SW 1271 (cell line): ENCODE measurements at places on chromosomes 2 and 18.

GRCh38 chr2:109472331-109472959 lies 141.3 kb downstream of the SEPTIN10 start:
- DNase-seq = no peak

GRCh38 chr18:64747803-64748202 lies 598.9 kb upstream of the LINC00305 start:
- no peak for DNase-seq

DNA sequence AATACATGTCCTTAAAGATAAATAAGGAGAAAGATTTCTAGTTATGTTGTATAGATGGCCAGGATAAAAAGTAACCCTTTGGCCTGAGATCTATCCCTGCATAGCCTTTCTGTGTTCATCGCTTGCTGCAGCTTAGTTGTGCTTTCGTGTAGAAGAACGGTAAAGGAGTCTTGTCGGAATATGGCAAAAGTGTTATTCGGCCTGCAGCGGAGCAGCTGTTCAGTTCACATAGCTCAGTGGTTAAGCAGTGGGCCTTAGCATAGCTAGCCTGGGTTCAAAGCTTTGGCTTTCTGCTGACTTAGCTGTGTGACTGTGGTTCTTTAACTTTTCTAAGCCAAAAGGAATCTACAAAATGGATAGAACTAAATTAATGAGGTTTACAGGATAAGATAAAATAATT lies 55.4 kb downstream of the MALT1 start:
- no peak for DNase-seq

DNA sequence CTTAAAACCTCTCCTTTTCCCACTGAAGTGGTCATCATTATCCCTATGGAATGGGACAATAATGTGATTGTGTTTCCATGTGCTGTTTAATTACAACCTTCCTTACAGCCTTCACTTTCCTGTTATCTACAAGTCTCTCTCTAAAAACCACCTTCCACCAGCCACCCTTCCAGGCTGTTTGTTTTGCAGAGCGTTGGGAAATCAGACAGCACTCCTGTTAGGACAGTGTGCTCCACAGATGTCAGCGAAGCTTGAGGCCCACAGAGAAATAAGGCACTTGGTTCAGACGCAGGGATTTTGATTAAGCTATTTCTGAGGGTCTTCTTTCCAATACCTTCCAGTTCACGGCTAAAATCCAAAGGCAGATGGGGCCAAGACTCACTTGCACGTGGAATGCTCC lies 32.3 kb upstream of the ASPRV1 start:
- no peak for DNase-seq

DNA sequence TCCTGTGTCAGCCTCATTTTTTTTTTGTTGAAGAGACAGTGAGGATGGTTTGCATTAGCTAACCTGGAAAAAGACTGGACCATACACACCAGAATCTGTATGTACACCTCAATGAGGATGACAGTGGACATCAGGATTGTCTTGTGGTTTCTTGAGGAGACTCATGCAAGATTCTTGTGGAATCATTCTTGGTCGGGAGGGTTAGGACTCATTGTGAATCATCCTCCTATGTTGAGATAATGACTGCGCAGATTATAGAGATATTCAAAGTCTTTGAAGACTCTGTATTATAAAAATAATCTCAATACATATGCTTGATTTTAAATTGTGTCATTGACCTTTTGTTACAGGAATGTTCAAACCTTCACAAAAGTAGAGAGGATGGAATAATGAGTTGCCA lies 49.1 kb upstream of the DOCK10 start:
- peak; percentile 18 for DNase-seq

- DNase-seq = no peak
Measured at GRCh38 chr2:224557610-224558009, 27.6 kb downstream of the CUL3 start.

DNA sequence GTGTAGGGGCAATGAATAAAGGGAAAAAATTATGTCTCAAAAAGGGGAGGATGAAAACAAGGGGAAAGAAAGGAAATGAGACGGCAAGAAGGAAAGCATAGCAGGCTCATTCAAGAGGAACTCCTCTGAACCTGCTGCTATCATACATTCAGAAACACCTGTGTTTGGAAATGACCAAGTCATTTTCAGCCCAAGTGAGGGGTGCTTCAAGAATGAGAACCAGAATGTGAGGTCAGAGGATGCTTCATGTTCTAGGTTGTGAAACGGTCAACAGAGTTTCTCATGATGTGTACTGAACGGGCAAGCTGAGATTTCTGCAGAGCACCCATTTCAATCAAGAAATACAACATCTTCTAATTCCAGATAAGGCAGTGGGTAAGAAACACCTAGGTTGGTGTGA lies 1367.2 kb upstream of the CELF4 start:
- DNase-seq = no peak

DNA sequence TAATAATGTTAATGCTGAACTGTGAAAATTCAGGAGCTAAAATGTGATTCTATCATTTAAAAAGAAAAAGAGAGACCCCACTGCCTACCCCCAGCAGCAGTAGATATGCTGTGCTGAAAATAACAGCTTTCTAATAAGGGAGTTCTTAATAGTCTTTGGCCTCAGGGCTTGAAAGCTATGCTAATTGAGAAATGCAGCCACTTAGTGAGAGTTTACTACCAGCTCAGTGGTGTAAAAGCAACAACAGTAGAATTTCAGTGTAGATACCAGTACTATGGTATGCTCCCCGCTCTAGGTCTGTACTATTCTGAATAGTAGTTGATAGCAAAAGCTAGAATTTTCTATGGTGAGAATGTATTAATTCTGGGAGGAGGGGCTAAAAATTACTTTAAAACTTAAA lies 303.1 kb upstream of the VWC2L start:
- DNase-seq = no peak

DNA sequence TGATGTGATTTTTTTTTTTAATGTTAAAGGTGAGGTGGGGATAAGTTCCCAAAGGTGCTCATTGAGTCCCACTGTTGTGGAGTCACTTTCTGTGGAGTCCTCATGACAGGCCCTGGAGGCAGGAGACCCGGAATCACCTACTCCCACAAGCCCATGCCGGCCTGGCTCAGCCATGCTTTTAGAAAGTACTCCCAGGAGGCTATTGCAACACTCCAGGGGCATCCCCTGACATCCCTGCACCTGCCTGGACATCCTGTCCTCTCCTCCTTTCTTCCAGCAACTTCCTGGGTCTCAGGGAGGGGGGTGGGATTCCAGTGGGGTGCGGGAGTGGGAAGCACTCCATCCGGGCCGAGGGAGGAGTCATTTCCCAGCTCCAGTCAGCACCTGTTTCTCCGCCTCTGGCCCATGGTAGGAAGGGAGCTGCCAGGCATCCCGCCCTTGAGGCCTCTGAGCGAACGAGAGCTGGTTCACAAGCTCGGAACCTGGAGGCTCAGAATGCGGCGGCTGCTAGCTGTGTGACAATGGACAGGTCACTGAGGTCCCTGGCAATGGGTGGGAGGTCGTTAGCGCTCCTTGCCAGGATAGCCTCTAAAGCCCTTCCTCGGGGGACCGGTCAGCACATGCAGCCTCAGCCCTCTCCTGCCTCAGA lies 163.9 kb upstream of the ID2 start:
- no peak for DNase-seq

DNA sequence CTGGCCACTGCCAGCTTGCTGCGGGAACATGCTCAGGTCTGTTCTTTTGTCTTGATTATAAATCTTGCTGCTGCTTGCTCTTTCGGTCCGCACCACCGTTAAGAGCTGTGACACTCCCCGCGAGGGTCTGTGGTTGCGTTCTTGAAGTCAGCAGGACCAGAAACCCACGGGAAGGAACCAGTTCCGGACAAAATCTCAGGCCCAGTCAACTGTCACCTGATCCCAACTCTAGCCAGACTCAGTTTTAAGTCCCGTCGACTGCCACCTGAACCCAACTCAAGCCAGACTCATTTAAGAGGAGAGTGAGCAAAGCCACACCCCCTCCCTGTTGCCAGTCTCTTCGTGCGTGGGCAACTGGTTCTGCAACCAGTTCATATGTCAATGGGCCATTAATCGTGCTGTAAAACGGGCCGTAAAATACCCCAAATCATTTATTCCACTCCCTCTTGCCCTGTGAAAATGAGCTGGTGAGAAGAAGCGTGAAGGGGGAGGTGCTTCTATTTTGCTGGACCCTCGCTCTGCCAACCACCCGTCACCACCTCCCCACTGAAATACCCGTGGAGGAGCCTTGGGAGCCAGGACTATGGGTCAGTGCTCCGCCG lies 224.3 kb downstream of the NDUFA10 start:
- no peak for DNase-seq

- no peak for DNase-seq
Measured at GRCh38 chr18:50297621-50298442, 10.3 kb upstream of the CXXC1 start.

GRCh38 chr2:10164601-10165000 lies 42.1 kb downstream of the RRM2 start:
- no peak for DNase-seq

DNA sequence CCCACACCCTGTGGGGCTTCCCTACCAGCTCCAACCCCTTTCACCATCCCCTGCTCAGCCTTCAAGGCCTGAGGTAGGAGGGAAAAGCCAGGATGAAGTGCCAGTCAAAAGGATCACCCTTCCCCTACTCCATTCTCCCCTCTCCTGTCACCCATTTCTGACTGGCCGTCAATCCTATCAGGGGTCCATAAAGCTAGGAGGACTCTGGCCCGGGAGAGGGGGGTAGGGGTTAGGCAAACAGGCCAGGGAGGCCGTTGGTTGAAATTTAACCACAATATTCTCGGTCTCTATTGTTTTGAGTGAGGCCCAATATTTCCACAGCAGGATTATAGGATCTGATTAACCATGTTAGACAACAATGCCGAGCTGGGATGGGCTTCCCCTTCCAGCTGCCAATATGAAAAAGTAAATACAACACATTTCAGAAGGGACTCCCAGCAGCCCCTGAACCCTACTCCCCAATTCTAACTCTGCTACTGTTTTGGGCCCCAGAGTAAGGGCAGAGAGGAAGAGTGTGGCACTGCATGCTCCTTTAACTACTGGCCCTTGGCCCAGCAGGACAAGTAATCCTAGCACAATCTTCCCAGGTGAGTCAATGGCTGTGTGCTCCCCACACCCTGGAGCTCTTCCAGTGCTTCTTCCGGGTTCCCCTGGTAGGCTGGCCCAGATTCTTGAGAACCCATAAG lies 10.6 kb upstream of the IHH start:
- no peak for DNase-seq

DNA sequence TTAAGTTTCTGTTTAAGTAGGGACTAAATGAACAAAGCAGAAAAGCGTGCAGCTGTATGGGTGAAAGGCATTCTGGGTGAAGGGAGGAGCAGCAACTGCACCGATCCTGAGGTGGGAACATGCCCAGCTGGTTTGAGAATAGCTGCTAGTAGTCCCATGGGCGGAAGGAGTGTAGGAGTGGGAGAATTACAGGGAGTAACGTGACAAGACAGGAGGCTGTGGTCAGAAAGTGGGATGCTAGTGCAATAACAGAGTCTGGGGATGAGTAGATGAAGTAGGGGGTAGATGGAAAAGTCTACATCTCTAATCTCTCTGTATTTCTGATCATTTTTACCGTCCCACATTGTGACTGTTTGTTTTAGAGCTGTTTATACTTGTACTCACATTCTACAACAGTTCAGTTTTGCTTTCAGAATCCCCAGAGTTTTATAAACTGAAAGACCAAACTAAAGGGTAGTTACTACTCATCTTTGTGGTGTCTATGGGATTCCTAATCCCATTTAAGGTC lies 118.9 kb downstream of the LCLAT1 start:
- DNase-seq = no peak

- no peak for DNase-seq
Measured at GRCh38 chr18:63994783-63995399, 25.0 kb downstream of the SERPINB8 start.

- no peak for DNase-seq
Measured at GRCh38 chr2:157067562-157067961, 189.9 kb upstream of the GALNT5 start.

- DNase-seq = no peak
Measured at GRCh38 chr2:199902486-199903110, 8.5 kb upstream of the C2orf69 start.

DNA sequence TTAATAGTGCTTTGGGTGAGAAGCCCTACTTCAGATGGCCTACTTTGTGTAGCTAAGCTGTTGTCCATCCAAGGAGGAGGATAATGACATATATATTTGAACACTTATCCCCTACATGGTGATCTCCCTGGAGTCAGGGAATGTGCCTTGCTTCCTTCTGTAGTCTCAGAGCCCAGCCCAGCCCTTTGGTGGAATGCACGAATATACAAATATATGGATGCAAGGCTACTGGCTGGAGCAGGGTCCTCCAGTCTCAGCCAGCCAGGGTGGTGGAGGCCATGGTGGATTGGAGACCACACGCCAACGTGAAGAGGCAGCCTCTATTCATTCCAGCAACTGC lies 150.6 kb upstream of the RIOK3 start:
- DNase-seq = no peak

GRCh38 chr2:19033240-19033639 lies 325.2 kb downstream of the OSR1 start:
- no peak for DNase-seq

- DNase-seq = peak; percentile 8
Measured at GRCh38 chr2:194166818-194167217, 1490.2 kb upstream of the SLC39A10 start.

- DNase-seq = no peak
Measured at GRCh38 chr2:212284166-212284565, 254.4 kb downstream of the ERBB4 start.

DNA sequence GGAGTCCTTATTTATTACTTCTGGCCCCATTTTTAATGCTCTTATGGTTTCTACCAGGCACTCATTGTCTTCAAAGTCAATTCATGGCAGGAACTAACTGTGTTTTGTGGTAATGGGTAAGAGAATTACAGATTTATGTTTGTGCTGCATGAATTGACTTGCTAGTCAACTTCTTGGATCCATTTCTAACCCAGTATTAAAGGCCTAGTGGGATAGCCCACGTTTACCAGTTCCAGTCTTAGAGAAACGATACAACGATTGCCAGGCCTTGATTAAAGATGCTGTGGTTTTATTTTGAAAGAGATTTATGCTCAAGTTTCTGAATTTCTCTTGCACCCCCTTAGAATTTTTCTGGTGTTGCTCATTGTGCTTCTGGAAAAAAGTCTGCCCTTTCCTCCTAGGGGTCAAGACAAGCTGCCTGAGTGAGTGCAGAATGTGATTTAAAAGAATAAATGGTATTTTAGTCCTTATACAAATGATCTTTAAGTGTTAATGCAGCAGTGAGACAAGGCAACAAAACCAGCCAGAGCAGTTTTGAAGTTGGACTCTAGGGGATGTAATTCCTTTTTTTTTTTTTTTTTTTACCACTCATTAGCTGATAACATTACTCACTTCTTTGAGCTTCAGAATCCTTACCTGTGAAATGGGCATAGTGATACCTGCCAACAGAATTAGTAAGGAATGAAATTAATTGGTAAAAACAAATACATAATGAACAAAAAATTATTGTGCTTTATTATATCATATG lies 101.5 kb downstream of the ARHGAP15 start:
- DNase-seq = no peak

DNA sequence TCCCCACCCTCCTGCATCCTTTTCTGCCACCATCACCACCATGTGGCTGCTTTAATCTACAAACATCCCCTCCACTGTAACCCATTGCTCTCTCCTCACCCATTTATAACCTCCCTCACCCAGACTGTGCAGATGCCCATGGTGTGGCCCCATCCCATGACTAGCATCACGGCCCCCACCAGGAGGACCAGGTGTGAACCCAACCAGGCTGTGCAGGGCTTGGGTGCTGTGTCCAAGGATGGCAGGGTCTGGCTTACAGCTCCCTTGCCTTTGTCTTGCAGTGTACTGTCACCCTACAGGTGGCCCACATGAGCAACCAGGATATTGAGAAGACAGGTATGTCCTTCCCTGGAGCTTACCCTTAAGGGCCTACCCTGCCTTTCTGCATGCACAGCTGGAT lies 6.8 kb downstream of the FER1L5 start:
- no peak for DNase-seq
